Upper lobe of left lung (tissue), 6 donors: ENCODE measurements at places on chromosomes 7 and 10. TPM values are rescaled to one million over a fixed set of nuclear protein-coding genes. Genes with fewer than 3 reads are reported as not detected.

DNA sequence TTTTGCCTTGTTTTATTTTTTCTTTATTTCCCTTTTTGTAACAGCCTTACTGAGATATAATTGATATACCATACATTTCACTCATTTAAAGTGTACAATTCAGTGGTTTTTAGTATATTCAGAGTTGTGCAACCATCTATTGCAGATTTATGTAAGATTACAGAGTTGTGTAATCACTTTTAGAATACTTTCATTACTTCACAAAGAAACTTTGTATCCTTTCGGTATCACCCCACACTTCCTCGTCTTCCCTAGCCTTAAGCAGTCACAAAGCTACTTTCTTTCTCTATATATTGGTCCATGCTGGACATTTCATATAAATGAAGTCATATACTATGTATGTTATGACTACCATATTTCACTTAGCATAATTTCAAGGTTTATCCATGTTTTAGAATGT is 74.6 kb downstream of the ATRNL1 start:
- no peaks in the 10 kb centered on the region for H3K4me1 ChIP-seq
- DNase-seq, result no peak
- no peak overlapping the region for H3K27ac ChIP-seq
- H3K36me3 ChIP-seq, result no peaks in the 10 kb centered on the region
- H3K4me3 ChIP-seq, result no peak overlapping the region

GRCh38 chr7:116241291-116241690 is 31.0 kb downstream of the TES start:
- H3K4me3 ChIP-seq, result no peak overlapping the region
- H3K4me1 ChIP-seq, result no peaks in the 10 kb centered on the region
- DNase-seq, result no peak
- no peak overlapping the region for H3K27ac ChIP-seq
- no peaks in the 10 kb centered on the region for H3K36me3 ChIP-seq

DNA sequence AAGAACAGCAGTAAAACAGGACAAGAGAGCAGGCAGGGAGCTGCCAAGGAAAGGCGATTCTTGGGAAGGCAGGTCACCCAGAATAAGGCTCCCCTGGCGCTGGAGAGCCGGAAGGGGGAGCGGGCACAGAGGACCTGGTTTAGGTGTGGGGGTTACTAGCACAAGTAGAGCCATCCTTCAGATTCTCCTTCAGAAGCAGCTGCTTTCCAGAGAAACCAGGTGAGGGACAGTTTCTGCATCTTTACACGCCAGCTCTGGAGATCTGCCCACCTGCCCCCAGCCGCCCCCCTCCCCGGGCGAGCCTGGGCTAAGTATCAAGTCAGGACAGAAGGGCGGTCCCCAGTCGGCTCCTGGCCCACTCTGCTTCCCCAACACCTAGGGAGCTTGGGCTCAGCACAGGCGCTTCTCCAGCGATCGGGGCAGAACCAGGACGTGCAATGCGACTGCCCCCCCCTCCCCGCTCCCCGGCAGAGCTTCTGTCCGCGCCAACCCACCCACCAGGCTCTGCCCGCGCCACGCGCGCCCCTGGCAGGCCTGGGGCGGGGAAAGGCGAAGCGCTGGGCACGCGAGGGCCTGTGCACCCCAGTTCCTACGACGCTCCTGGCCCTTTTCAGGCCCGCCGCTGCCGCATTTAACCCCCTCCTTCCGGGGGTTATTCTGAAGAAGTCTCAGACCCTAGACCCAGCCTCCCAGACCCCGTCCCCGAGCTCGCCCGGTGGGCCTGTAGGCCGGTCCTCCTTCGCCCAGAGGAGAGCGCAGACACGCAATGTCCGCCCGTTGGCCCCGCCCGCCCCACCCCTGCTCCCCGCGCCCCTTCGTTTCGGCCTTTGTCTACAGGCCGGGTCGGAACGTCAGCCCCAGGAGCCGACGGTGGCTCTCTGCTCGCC is 4.4 kb upstream of the EN2 start:
- peaks cover 35% of the 10 kb centered on the region for H3K4me1 ChIP-seq
- no peak overlapping the region for H3K4me3 ChIP-seq
- H3K36me3 ChIP-seq, result no peaks in the 10 kb centered on the region
- DNase-seq, result peak; percentile 60
- no peak overlapping the region for H3K27ac ChIP-seq
- H3K27me3 ChIP-seq, result peaks cover 91% of the 10 kb centered on the region

- H3K4me3 ChIP-seq, result no peak overlapping the region
- H3K36me3 ChIP-seq, result no peaks in the 10 kb centered on the region
- no peak overlapping the region for H3K27ac ChIP-seq
- H3K27me3 ChIP-seq, result no peaks in the 10 kb centered on the region
Measured at GRCh38 chr10:62414359-62414758, 40.2 kb downstream of the ZNF365 start.

GRCh38 chr10:52639652-52640051 is 132.9 kb downstream of the MBL2 start:
- H3K27ac ChIP-seq, result no peak overlapping the region
- no peak for DNase-seq
- H3K4me1 ChIP-seq, result no peaks in the 10 kb centered on the region
- H3K36me3 ChIP-seq, result no peaks in the 10 kb centered on the region
- H3K4me3 ChIP-seq, result no peak overlapping the region
- H3K27me3 ChIP-seq, result no peaks in the 10 kb centered on the region

DNA sequence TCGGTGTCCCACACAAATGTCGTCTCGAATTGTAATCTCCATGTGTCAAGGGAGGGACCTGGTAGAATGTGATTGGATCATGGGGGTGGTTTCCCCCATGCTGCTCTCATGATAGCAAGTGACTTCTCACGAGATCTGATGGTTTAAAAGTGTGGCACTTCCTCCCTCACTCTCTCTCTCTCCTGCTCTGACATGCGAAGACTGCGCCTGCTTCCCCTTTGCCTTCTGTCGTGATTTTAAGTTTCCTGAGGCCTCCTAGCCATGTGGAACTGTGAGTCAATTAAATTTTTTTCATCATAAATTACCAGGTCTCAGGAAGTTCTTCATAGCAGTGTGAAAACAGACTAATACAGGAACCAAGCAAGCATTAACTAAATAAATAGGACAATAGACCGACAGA is 229.1 kb downstream of the GFRA1 start:
- no peak overlapping the region for H3K27ac ChIP-seq
- no peak overlapping the region for H3K4me3 ChIP-seq
- H3K36me3 ChIP-seq, result no peaks in the 10 kb centered on the region
- H3K4me1 ChIP-seq, result no peaks in the 10 kb centered on the region

DNA sequence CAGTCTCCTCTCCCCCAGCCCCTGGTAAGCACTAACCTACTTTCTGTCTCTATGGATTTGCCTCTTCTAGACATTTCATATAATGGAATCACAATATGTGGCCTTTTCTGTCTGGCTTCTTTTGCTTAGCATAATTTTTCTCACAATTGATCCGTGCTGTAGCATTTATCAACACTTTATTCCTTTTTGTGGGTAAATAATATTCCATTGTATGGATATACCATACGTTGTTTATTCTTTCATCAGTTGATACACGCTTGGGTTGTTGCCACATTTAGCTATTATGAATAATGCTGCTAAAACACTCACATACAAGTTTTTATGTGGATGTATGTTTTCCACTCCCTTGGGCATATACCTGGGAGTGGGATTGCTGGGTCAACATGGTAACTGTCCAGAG is 25.8 kb downstream of the MCM10 start:
- DNase-seq, result no peak
- H3K27me3 ChIP-seq, result no peaks in the 10 kb centered on the region
- no peaks in the 10 kb centered on the region for H3K4me1 ChIP-seq
- H3K27ac ChIP-seq, result no peak overlapping the region
- H3K4me3 ChIP-seq, result no peak overlapping the region

DNA sequence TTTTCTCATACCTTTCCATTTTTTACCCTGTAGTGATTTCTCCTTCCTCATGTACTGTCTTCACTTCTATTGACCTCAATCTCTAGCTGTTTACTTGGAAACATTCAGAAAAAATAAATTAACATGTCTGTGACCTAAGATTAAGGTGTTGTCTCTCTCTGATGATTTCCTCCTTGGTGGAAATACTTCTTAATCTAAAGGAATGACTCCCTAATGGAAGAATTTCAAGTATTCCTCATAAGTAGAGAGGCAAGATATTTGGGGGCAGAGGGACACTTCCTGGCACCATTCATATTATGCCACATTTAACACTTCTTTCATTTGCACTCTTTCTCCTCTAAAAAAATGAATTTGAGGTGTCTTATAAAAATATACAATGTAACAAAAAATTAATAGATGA is 202.8 kb downstream of the NEBL start:
- no peak for DNase-seq
- H3K4me3 ChIP-seq, result no peak overlapping the region
- no peak overlapping the region for H3K27ac ChIP-seq
- no peaks in the 10 kb centered on the region for H3K4me1 ChIP-seq
- H3K27me3 ChIP-seq, result no peaks in the 10 kb centered on the region

DNA sequence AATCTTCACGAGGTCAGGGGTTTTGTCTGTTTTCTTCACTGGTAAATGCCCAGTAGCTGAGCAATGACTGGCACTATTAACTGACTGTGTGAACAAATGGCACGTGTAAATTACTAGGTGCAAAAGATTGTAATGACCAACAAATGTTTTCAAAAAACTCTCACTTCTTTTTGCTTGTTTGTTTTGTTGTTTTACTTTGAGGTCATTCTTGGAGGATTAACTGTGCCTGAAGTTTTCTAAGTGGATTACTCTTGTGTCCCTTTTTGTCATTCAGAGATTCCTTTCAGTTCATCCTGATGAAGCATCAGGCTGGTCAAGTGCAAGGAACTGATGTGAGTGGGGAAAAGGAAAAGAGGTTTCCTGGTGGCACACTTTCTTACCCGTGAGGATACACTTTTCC is 74.4 kb upstream of the PPP1R3C start:
- peaks cover 4% of the 10 kb centered on the region for H3K4me1 ChIP-seq
- H3K4me3 ChIP-seq, result no peak overlapping the region
- no peaks in the 10 kb centered on the region for H3K27me3 ChIP-seq
- no peak overlapping the region for H3K27ac ChIP-seq
- no peak for DNase-seq

GRCh38 chr10:117249493-117250093 is 8.7 kb downstream of the SLC18A2 start:
- H3K27me3 ChIP-seq, result no peaks in the 10 kb centered on the region
- H3K4me3 ChIP-seq, result no peak overlapping the region
- H3K27ac ChIP-seq, result no peak overlapping the region
- DNase-seq, result no peak
- no peaks in the 10 kb centered on the region for H3K4me1 ChIP-seq

DNA sequence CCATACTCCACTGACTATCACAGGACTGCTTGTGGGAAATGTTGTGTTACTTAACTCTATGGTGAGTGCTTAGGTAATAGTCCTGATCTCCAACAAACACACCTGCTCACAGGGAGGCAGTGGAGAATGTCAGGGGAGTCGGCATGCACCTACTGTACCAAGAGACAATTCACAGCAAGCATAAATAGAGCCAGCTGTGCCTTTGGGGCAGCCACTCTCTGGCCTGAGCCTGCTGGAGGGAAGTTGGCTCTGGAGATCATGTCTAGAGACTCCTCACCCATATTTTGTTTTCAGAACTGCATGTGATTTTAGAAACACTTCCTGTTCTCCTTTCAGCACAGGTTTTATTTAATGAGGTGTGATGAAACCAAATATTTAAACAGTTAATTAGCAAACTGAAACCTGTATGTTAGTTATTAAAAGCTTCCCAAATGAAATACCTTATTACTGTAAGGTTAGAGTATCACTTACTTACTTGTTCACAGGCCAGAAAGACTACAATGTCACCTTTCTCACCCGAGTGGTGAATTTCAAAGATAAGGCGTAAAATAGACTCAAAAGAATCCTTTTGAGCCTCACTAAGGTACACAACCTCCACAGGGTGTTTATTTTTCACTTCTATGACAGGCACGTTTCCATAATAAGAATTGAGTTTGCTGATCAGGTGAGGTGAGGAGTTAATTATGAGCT is 21.8 kb downstream of the DHX32 start:
- H3K27ac ChIP-seq, result no peak overlapping the region

DNA sequence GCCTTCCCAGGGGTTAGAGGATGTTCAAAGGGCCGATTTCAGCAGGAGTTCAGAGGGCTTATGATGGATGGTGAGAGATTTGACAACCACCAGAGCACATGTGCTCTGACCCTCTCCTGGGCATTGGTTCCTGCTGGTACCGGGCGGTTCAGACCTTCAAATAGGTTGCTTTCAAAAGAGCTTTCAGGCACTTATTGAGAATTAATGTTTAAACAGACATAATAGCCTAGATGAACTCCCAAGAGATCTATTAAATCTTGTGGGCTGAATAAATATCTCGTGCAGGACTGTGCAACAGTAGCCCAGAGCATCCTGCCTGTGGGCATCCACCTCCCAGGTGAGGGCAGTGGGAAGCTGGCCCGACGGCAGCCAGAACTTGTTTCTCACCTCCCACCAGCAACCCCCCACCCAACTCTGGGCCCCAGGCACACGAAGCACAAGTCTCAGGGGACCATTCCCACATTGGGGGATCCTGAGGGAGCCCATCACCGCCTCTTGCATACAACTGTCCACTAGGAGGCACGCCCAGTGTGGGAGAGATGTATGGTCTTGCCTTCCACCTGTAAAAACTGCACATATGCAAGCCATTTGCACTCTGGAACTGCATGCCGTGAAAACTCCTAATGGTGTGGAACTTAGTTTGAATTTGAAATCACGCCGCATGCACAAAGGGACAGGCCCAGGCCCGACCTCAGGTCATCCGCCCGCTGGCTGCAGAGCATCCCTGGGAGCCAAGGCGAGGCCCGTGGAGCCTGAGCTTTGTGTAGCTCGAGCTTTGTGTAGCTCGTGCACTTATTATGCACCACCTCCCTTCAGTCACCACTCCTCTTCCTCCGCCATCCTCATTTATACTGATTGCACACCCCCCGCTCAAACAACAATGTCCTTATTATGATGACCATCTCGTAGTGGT is 147.8 kb downstream of the ADCY1 start:
- H3K27me3 ChIP-seq, result no peaks in the 10 kb centered on the region
- no peak for DNase-seq
- H3K4me1 ChIP-seq, result no peaks in the 10 kb centered on the region
- H3K4me3 ChIP-seq, result no peak overlapping the region
- no peak overlapping the region for H3K27ac ChIP-seq

- no peaks in the 10 kb centered on the region for H3K27me3 ChIP-seq
- no peak for DNase-seq
- no peaks in the 10 kb centered on the region for H3K36me3 ChIP-seq
- H3K27ac ChIP-seq, result no peak overlapping the region
- no peak overlapping the region for H3K4me3 ChIP-seq
- H3K4me1 ChIP-seq, result no peaks in the 10 kb centered on the region
Measured at GRCh38 chr7:83038787-83039186, 123.9 kb downstream of the PCLO start.

FGFBP3 gene
- total RNA-seq, result 1.5 TPM

RAB19 gene
- 1.9 TPM for total RNA-seq

CYP26C1 gene
- total RNA-seq, result 0.37 TPM

STEAP1 gene
- total RNA-seq, result 1.4 TPM

HOXA9 gene
- total RNA-seq, result not detected

OGDHL gene
- not detected for total RNA-seq
